Lung (tissue), 17 donors: ENCODE measurements at places on chromosomes 3 and 15. TPM values are rescaled to one million over a fixed set of nuclear protein-coding genes. Genes with fewer than 3 reads are reported as not detected.

GRCh38 chr3:28703843-28704242 is 355.2 kb upstream of the AZI2 start:
- no peak for DNase-seq
- no peaks in the 10 kb centered on the region for H3K4me1 ChIP-seq
- H3K36me3 ChIP-seq, result no peaks in the 10 kb centered on the region
- H3K4me3 ChIP-seq, result no peak overlapping the region
- H3K27ac ChIP-seq, result no peak overlapping the region

- H3K36me3 ChIP-seq, result no peaks in the 10 kb centered on the region
- no peaks in the 10 kb centered on the region for H3K4me1 ChIP-seq
- no peaks in the 10 kb centered on the region for H3K27me3 ChIP-seq
- DNase-seq, result peak; percentile 81
- H3K4me3 ChIP-seq, result no peak overlapping the region
Measured at GRCh38 chr3:85360742-85361387, 402.1 kb downstream of the CADM2 start.

Gene TMEM39A
- total RNA-seq, result 45.4 TPM

- DNase-seq, result no peak
- no peaks in the 10 kb centered on the region for H3K36me3 ChIP-seq
- no peak overlapping the region for H3K4me3 ChIP-seq
- no peak overlapping the region for H3K27ac ChIP-seq
- H3K4me1 ChIP-seq, result no peaks in the 10 kb centered on the region
- no peaks in the 10 kb centered on the region for H3K27me3 ChIP-seq
Measured at GRCh38 chr15:58241872-58242271, 103.7 kb downstream of the AQP9 start.

GRCh38 chr3:156598413-156598812 is 43.5 kb upstream of the SSR3 start:
- H3K27me3 ChIP-seq, result no peaks in the 10 kb centered on the region
- no peaks in the 10 kb centered on the region for H3K36me3 ChIP-seq
- no peak overlapping the region for H3K4me3 ChIP-seq
- no peak overlapping the region for H3K27ac ChIP-seq
- no peaks in the 10 kb centered on the region for H3K4me1 ChIP-seq

Gene POTEB2
- not detected for total RNA-seq

Gene PARP15
- 4.4 TPM for total RNA-seq

- H3K27me3 ChIP-seq, result no peaks in the 10 kb centered on the region
- no peak overlapping the region for H3K4me3 ChIP-seq
- no peaks in the 10 kb centered on the region for H3K36me3 ChIP-seq
- peaks cover 3% of the 10 kb centered on the region for H3K4me1 ChIP-seq
- DNase-seq, result peak; percentile 41
Measured at GRCh38 chr3:66053550-66054094, 14.9 kb upstream of the MAGI1 start.

DNA sequence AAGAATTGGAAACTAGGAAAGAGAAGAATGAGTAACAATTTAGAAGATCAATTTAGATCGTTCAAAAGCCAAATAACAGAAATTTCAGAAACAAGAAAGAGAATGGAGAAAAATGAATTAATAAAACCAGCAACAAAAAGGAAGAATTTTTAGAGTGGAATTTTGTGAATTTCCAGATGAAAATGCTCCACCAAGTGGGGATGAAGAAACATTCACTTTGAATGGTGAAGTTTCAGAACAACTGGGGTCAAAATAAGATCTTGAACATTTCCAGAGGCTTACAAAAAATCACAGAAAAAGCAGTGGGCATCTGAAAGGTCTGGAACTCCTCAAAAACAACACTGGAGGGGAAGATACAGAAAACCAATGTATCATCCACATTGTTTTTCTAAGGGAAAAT is 4.2 kb upstream of the MOBP start:
- no peak overlapping the region for H3K4me3 ChIP-seq
- no peaks in the 10 kb centered on the region for H3K4me1 ChIP-seq
- no peak overlapping the region for H3K27ac ChIP-seq
- no peak for DNase-seq

DNA sequence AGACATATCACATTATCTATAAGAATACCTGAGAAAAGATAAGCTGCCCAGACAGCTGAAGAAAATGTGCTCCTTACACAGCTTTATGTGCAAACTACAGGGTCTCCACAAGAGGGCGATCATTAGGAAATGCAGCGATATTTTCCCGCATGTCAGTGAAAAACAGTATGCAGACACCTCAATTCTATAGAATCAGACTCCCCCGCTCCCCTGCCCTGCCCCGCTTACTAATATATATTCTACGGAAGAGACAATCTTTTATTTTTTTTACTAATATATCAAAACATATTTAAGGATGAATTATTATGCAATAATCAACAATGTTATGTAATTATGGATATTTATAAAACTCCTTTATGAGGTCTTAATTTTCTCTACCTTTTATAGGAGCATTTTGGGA is 681.3 kb downstream of the ROBO1 start:
- H3K36me3 ChIP-seq, result no peaks in the 10 kb centered on the region
- H3K4me3 ChIP-seq, result no peak overlapping the region
- no peaks in the 10 kb centered on the region for H3K4me1 ChIP-seq
- no peaks in the 10 kb centered on the region for H3K27me3 ChIP-seq
- H3K27ac ChIP-seq, result no peak overlapping the region
- DNase-seq, result peak; percentile 46

DNA sequence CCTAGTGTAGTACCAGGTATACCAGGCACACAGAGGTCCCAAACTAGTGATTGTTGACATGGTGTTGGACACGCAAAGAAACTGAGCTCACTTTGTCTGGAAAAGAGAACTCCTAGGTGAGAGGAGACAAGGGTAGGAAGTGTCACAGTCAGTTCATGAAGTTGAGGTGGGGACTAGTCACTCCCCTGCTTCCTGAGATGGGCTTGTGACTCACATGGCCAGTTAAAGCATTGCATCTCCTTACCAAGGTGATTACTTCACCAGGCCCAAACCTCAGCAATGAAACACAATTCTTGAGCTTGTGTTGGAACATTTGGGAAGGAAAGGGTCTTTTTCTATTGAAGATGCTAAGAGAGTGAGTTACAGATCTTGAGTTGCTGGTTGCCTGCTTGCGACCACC is 49.2 kb upstream of the RAD18 start:
- H3K27ac ChIP-seq, result no peak overlapping the region
- no peaks in the 10 kb centered on the region for H3K4me1 ChIP-seq
- DNase-seq, result no peak
- peaks cover 42% of the 10 kb centered on the region for H3K36me3 ChIP-seq
- H3K27me3 ChIP-seq, result no peaks in the 10 kb centered on the region

Gene UROC1
- total RNA-seq, result 0.09 TPM

GRCh38 chr3:63937661-63938651 is 25.8 kb upstream of the SCAANT1 start:
- peak overlapping the region; percentile 39 for H3K27ac ChIP-seq
- H3K4me1 ChIP-seq, result peaks cover 7% of the 10 kb centered on the region
- no peaks in the 10 kb centered on the region for H3K27me3 ChIP-seq
- H3K36me3 ChIP-seq, result peaks cover 4% of the 10 kb centered on the region
- no peak overlapping the region for H3K4me3 ChIP-seq
- DNase-seq, result peak; percentile 77

Gene DHX30
- 62.8 TPM for total RNA-seq

Gene CNTN4
- 30.7 TPM for total RNA-seq

GRCh38 chr3:4746241-4746958 is 232.8 kb upstream of the BHLHE40 start:
- peaks cover 5% of the 10 kb centered on the region for H3K36me3 ChIP-seq
- no peak overlapping the region for H3K27ac ChIP-seq
- H3K27me3 ChIP-seq, result no peaks in the 10 kb centered on the region
- H3K4me1 ChIP-seq, result peaks cover 24% of the 10 kb centered on the region

DNA sequence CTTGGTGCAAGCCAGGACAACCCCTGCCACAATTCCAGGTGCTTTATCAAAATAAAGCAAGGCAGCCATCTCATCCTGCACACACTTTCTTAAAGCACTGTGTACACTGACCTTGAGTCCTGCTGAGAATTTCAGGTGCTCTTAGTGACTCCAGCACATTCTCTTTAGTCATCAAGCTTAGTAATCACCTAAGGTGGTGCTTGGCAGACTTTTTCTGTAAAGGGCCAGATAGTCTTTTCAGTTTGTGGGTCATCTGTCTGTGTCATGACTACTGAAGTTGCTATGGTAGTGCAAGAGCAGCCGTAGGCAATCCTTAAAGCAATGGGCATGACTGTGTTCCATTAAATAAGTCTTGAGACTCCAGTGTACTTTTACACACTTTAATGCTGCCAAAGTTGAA is 36.4 kb downstream of the RIOX2 start:
- no peak for DNase-seq
- H3K4me3 ChIP-seq, result no peak overlapping the region
- no peak overlapping the region for H3K27ac ChIP-seq
- H3K27me3 ChIP-seq, result no peaks in the 10 kb centered on the region

Gene SPTBN5
- total RNA-seq, result 1.6 TPM

DNA sequence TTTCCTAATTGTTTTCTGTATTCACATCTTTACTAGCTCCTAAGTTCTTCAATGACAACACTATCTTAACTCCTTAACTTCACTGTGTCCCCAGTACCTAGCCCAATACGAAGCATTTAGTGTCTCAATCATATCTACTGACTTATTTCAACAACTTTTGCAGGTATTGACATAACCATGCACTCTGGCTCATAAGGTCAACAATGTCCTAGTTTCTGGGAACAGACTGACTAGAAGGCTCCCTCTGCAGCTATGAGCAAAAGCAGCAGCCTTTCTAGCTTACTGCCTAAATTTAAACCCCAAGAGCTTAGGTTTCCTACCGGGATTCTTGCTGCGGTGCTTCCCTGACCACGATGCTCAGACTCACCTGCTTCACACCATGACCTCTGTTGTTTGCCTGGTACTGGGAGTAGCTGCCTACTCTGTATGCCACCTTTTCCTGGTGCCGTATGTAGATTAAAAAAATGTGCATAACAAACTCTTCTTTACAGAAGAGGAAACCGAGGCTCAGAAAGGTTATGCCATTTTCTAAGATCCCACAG is 767.7 kb downstream of the TUSC7 start:
- peak; percentile 24 for DNase-seq
- no peaks in the 10 kb centered on the region for H3K36me3 ChIP-seq
- no peaks in the 10 kb centered on the region for H3K27me3 ChIP-seq
- H3K4me1 ChIP-seq, result no peaks in the 10 kb centered on the region
- no peak overlapping the region for H3K4me3 ChIP-seq

Gene ITIH1
- 0.11 TPM for total RNA-seq

Gene DLL4
- total RNA-seq, result 31.8 TPM

DNA sequence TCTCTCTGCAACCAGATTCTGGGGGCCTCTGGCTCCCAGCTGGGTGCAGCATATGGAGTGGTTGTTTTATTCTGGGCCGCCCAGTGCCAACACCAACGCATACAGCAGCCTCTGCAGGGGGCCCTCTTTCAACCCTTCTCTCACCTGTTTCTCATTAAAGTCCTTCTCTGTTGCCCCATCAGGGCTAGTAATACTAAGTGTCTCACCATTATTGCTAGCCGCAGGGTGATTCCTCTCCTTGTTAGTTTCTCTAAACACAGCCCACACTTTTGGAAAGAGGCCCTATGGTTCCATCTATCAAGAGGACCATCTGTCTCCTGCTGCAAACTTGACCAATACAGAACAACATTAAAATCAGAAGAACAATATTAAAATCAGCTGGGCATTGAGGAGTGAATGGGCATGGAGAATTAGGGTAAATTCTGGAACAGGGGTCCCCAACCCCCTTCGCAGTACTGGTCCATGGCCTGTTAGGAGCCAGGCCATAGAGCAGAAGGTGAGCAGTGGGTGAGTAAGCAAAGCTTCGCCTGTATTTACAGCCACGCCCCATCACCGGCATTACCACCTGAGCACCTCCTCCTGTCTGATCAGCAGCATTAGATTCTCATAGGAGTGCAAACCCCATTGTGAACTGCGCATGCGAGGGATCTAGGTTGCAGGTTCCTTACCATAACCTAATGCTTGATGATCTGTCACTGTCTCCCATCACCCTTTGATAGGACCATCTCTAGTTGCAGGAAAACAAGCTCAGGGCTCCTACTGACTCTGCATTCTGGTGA is 36.5 kb downstream of the ALS2CL start:
- H3K27me3 ChIP-seq, result no peaks in the 10 kb centered on the region
- no peak for DNase-seq
- no peak overlapping the region for H3K27ac ChIP-seq
- no peaks in the 10 kb centered on the region for H3K4me1 ChIP-seq

Gene CCRL2
- 18.9 TPM for total RNA-seq

- no peak overlapping the region for H3K4me3 ChIP-seq
- H3K4me1 ChIP-seq, result peaks cover 4% of the 10 kb centered on the region
- H3K36me3 ChIP-seq, result no peaks in the 10 kb centered on the region
- no peak for DNase-seq
- no peak overlapping the region for H3K27ac ChIP-seq
- H3K27me3 ChIP-seq, result no peaks in the 10 kb centered on the region
Measured at GRCh38 chr3:160128056-160128455, 97.2 kb upstream of the C3orf80 start.

Gene TFG
- total RNA-seq, result 70.3 TPM

- no peak for DNase-seq
- H3K27me3 ChIP-seq, result no peaks in the 10 kb centered on the region
- peaks cover 6% of the 10 kb centered on the region for H3K4me1 ChIP-seq
- no peak overlapping the region for H3K4me3 ChIP-seq
- H3K27ac ChIP-seq, result no peak overlapping the region
Measured at GRCh38 chr3:69448877-69449276, 63.0 kb upstream of the FRMD4B start.

- H3K36me3 ChIP-seq, result no peaks in the 10 kb centered on the region
- DNase-seq, result no peak
- H3K4me3 ChIP-seq, result no peak overlapping the region
- peaks cover 4% of the 10 kb centered on the region for H3K27me3 ChIP-seq
Measured at GRCh38 chr15:88302373-88302772, 45.8 kb upstream of the NTRK3 start.

DNA sequence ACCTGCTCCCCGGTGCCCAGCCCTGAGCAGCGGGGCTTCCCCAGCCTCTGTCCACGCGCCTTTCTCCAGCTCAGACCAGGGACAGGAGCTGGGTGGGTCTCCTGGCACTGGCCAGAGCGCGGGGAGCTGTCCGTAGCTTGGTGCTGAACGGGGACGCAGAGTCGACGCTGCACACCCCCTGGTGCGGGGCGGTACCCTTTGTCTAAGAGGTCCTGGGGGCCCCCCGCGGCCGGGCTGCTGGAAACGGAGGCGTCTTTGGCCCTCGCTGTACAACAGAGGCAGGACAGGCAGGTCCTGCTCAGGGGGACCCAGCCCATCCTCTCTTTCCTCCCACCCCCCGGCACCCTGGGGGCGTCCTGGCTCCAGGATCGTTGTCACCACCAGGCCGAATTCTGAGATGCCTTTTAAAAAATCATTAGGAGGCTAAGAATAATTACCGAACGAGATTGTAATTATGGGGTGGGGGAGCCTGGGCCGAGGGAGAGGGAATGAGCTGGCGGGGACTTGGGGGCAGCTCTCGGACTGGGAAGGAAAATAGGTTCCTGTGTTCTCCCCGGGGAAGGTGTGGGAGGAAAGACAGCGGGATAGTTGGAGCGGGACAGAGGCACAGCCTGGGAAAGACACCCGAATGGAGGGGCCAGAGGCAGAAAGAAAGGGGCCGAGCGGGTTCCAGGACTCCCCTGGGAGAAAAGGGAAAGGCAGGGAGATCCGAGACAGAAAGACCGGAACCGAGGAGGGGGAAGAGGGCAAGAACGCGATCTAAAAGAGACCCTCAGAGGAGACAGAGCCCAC is 4.1 kb upstream of the SKOR1 start:
- no peak overlapping the region for H3K27ac ChIP-seq
- peaks cover 8% of the 10 kb centered on the region for H3K4me1 ChIP-seq
- H3K4me3 ChIP-seq, result no peak overlapping the region
- H3K36me3 ChIP-seq, result no peaks in the 10 kb centered on the region
- peaks cover 69% of the 10 kb centered on the region for H3K27me3 ChIP-seq

Gene LRTM1
- total RNA-seq, result not detected

Gene C15orf40
- total RNA-seq, result 23.0 TPM

GRCh38 chr3:31946484-31947081 is 34.5 kb downstream of the OSBPL10 start:
- peaks cover 2% of the 10 kb centered on the region for H3K4me1 ChIP-seq
- H3K27ac ChIP-seq, result no peak overlapping the region
- no peak overlapping the region for H3K4me3 ChIP-seq
- no peaks in the 10 kb centered on the region for H3K36me3 ChIP-seq
